ENCODE measurements at places on chromosomes 1 and 21.

GRCh38 chr1:111709986-111710385 lies 29.2 kb downstream of the INKA2 start:
- DNase-seq = no peak

- no peak for DNase-seq
Observed at GRCh38 chr1:110264430-110264829, 54.3 kb downstream of the KCNC4 start.

DNA sequence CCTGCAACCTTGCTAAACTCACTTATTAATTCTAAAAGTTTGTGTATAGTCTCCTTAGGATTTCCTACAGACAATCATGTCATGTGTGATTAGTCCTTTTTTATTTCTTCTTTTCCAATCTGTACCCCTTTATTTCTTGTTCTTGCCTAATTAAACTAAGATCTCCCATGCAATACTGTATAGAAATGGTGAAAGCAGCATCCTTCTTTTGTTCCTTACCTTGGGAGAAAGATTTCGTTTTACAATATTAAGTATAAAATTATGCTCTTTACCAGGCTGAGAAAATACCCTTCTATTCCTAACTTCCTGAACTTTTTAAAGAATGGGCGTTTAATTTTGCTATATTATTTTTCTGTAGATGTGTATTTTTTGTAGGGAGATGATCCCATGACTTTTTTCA lies 7.6 kb upstream of the COL18A1 start:
- DNase-seq = no peak

DNA sequence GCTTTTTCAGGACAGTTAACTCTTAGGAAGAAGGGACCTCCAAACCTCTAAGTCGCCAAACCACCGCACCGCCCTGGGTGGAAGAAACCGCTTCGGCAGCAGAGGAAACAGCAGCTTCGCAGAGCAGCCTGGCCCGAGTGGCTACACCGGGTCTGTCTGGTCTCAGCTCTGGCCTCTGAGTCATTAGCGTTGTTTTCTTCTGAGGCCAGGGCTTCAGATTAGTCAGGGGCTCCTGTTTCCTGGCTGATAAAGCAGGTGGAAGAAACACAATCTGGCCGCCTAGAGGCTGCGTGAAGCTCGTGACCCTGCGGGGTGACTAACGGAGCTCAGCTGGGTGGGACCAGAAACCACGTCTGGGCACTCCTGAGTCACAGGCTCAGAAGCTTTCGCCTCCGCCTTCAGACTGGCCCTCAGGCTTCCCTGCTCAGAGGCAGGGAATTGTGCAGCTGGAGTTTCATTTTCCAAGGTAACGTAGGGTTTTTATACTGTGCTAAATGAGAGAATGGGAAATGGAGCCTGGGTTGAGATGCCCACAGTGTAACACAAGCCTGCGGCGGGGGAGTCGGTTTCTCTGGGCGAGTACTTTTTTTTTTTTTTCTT lies 44.9 kb downstream of the CHAF1B start:
- DNase-seq = peak; percentile 99

DNA sequence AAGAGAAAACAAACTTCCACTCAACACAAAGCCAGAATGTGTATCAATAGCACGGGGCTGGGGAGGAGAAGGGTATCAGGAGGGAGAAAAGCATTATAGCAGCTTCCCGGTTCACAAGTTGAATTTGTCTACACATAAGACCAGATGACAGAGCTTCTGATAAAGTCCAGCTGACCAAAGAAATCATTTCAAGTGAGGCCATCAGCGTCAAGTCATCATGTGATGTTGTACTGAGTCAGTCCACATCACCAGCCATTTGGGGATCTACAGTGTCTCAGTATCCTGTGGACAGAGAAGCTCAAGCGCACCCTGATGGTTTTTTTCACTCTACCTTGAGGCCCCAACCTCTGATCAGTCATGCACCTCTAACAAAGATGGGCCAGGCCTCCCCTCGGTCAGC lies 33.0 kb downstream of the SETD4 start:
- DNase-seq = no peak

GRCh38 chr1:208641579-208642280 lies 397.5 kb upstream of the PLXNA2 start:
- no peak for DNase-seq

GRCh38 chr1:25178917-25179561 lies 53.3 kb downstream of the SYF2 start:
- DNase-seq = no peak
